ENCODE measurements at places on chromosomes 16 and 17. TPM values are rescaled to one million over a fixed set of nuclear protein-coding genes. Genes with fewer than 3 reads are reported as not detected.
A peak's percentile ranks its signal among the peaks of the same experiment; 100 is the strongest.

AIPL1 gene
- total RNA-seq, result not detected

VAMP2 gene
- 19.8 TPM for total RNA-seq

GRCh38 chr17:37829592-37830123 lies 84.8 kb upstream of the HNF1B start:
- H3K27ac ChIP-seq, result no peak overlapping the region
- peaks cover 7% of the 10 kb centered on the region for H3K27me3 ChIP-seq
- DNase-seq, result no peak
- no peaks in the 10 kb centered on the region for H3K36me3 ChIP-seq
- H3K4me3 ChIP-seq, result no peak overlapping the region

- H3K36me3 ChIP-seq, result peaks cover 3% of the 10 kb centered on the region
- DNase-seq, result no peak
- H3K4me1 ChIP-seq, result peaks cover 72% of the 10 kb centered on the region
- H3K27ac ChIP-seq, result peak overlapping the region; percentile 61
- H3K4me3 ChIP-seq, result no peak overlapping the region
- peaks cover 8% of the 10 kb centered on the region for H3K27me3 ChIP-seq
These were observed 100.2 kb downstream of the CMIP start for GRCh38 chr16:81544700-81545271.

DNA sequence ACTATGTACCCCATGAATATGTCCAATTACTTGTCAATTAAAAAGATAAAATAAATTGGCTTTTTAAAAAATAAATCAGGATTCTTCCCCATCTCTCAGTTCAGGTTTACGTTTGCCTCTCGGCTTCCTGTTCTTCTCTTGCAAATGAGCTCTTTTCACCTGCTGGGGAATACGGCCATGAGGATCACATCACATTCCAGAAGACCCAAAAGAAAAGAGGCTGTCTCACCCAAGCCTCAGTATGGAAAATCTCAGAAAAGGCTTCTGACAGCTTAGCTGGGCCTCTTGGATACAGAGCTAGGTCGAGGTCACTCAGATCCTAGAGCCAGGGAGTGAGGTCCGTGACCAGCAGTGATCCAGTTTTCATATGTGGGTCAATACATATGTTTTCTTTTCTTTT lies 171.2 kb upstream of the SDK2 start:
- no peaks in the 10 kb centered on the region for H3K4me1 ChIP-seq
- no peak overlapping the region for H3K4me3 ChIP-seq
- H3K27ac ChIP-seq, result no peak overlapping the region
- H3K36me3 ChIP-seq, result no peaks in the 10 kb centered on the region
- DNase-seq, result no peak

GRCh38 chr16:3143598-3144320 lies 8.9 kb downstream of the ZNF213 start:
- no peak for DNase-seq
- no peak overlapping the region for H3K27ac ChIP-seq
- peaks cover 17% of the 10 kb centered on the region for H3K36me3 ChIP-seq
- H3K4me1 ChIP-seq, result no peaks in the 10 kb centered on the region
- peaks cover 15% of the 10 kb centered on the region for H3K27me3 ChIP-seq

GRCh38 chr17:75647061-75647460 lies 13.8 kb downstream of the SMIM5 start:
- H3K4me1 ChIP-seq, result peaks cover 9% of the 10 kb centered on the region
- peaks cover 25% of the 10 kb centered on the region for H3K36me3 ChIP-seq
- peaks cover 2% of the 10 kb centered on the region for H3K27me3 ChIP-seq
- no peak overlapping the region for H3K4me3 ChIP-seq
- H3K27ac ChIP-seq, result no peak overlapping the region

DNA sequence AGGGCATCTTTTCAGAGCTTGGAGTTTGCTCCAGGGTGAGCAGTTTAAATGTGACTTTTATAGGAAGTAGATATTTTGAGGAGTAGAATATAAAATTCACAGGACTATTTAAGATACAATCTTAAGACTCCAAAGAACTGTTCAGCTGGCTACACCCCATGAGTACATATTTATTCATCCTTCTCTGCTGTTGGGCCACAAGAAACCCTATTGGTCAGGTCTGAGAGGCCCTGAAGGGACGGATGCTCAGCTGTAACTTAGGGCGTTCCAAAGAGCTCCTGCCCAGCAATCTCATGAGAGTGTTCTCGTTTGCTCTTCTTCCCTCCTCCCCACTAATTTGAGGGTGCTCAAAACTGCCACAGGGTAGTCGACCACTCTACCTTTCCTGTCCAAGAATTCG lies 7.3 kb downstream of the ST6GALNAC2 start:
- no peak for DNase-seq
- H3K4me3 ChIP-seq, result no peak overlapping the region
- no peaks in the 10 kb centered on the region for H3K4me1 ChIP-seq
- no peak overlapping the region for H3K27ac ChIP-seq
- peaks cover 4% of the 10 kb centered on the region for H3K36me3 ChIP-seq

- H3K4me3 ChIP-seq, result no peak overlapping the region
- H3K36me3 ChIP-seq, result no peaks in the 10 kb centered on the region
- peak overlapping the region; percentile 85 for H3K27ac ChIP-seq
- H3K27me3 ChIP-seq, result peaks cover 3% of the 10 kb centered on the region
- no peak for DNase-seq
These were observed 34.8 kb downstream of the DGKE start for GRCh38 chr17:56868716-56869115.

GRCh38 chr16:87392821-87393679 lies 914 bp downstream of the MAP1LC3B start:
- peak overlapping the region; percentile 84 for H3K27ac ChIP-seq
- DNase-seq, result peak; percentile 53
- peaks cover 17% of the 10 kb centered on the region for H3K4me1 ChIP-seq
- H3K27me3 ChIP-seq, result peaks cover 6% of the 10 kb centered on the region
- peaks cover 7% of the 10 kb centered on the region for H3K36me3 ChIP-seq

GRCh38 chr16:86994651-86995171 lies 322.5 kb downstream of the C16orf95 start:
- no peaks in the 10 kb centered on the region for H3K36me3 ChIP-seq
- H3K27me3 ChIP-seq, result peaks cover 4% of the 10 kb centered on the region
- DNase-seq, result no peak
- peaks cover 22% of the 10 kb centered on the region for H3K4me1 ChIP-seq

DNA sequence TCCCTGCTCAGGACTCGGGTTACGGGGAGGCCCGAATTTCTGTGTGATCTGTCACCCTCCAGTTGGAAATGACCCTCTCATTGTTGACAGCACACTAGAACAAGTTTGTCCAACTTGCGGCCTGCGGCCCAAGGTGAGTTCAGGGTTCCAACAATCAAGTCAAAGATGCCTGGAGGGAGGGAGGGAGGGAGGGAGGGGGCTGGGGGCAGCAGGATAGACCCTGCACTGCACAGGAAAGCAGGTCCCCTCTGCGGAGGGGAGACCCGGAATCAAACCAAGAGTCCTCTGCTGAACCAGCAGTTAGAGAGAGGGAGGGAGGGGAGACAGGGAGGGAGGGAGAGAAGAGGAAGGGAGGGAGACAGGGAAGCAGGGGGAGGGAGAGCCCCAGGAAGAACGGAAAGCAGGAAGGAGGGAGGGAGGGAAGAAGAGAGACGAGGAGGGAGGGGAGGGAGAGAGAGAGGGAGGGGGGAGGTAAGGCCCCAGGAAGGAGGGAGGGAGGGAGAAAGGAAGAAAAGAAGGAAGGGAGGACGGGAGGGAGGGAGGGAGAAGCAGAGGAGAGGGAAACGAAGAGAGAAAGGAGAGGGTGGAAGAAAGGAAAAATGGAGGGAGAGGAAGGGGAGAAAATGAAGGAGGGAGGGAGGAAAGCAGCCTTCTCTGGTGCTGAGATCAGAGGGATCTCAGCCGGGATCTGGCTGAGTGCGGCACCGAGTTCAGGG lies 96.7 kb upstream of the CDH5 start:
- H3K4me3 ChIP-seq, result no peak overlapping the region
- H3K4me1 ChIP-seq, result peaks cover 19% of the 10 kb centered on the region
- peaks cover 11% of the 10 kb centered on the region for H3K27me3 ChIP-seq
- DNase-seq, result no peak

DNA sequence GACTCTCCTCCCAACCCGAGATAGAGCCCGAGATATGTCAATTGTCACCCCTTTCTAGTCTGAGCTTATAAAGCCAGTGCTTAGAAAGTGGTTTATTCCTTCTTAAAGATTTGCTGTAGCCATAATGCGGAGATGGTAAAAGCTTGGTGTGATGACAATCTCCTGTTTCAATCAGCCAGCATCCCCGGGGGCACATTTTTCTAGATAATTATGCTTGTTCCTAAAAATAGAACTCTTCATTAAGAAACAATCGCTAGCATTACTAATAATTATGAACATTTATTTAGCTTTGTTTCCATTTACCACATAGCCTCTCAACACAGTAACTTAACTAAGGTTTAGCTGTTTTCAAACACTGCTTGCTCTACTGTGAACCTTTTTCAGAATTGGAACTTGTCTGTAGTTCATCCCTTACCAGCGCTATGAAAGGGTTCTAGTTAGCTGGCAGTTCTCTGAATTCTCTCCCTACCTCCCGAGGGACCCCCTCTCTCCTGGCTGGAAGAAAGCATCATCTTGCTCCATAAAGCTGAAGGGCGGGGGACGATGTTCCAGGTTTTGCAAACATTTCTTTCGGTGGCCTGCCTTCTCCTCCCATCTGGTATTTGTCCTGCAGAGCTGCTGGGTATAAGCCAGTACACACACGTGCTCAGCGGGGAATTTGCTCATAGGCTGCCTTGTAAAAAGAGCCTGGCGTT lies 922 bp upstream of the MRPL58 start:
- H3K27me3 ChIP-seq, result peaks cover 7% of the 10 kb centered on the region
- peaks cover 6% of the 10 kb centered on the region for H3K36me3 ChIP-seq
- H3K4me3 ChIP-seq, result peak overlapping the region; percentile 95
- peaks cover 22% of the 10 kb centered on the region for H3K4me1 ChIP-seq
- peak overlapping the region; percentile 97 for H3K27ac ChIP-seq

Data from endothelial cell (in vitro differentiated cells).